Colonic mucosa (tissue), 4 donors: ENCODE measurements at places on chromosomes 13 and 19.

DNA sequence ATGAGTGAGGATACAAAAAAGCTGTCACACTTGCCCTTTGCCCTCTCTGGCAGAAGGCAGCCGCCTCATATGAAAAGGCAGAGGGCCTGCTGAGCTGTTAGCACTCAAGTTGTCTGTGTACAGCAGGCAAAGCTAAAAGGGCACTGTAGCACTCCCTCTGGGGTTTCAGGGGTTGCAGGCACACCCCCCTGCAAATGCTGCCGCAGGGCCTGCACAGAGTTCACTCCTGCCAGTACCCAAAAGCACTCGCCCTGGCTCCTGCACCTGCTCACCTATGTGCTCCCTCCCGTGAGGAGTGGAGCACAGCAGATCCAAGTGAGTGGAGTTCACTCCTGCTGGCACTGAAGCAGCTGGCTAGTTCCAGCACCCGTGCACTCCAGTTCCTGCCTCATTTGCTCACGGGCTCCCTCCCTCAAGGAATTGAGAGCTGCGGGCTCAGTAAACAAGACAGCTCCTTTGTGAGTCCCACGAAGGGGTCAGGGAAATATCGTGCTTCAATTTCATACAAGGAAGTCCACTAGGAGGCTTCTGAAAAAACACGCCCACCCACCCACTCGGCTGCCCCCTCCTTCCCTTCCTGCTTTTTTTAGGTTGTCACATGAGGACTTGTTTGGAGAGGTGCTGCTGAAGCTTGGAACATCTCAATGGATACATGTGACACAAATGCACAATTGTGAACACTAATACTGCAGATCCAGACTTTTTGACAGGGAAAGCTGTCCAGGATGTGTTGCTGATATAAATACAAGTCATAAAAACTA, 9.9 kb upstream of the RCBTB2 start:
- no peak overlapping the region for H3K4me3 ChIP-seq
- no peaks in the 10 kb centered on the region for H3K27me3 ChIP-seq
- H3K36me3 ChIP-seq: no peaks in the 10 kb centered on the region
- H3K4me1 ChIP-seq: peaks cover 2% of the 10 kb centered on the region

GRCh38 chr19:35458192-35458591, 10.1 kb downstream of the FFAR2 start:
- H3K27ac ChIP-seq: no peak overlapping the region
- no peaks in the 10 kb centered on the region for H3K27me3 ChIP-seq
- H3K4me1 ChIP-seq: no peaks in the 10 kb centered on the region
- no peak for DNase-seq
- no peaks in the 10 kb centered on the region for H3K36me3 ChIP-seq
- H3K4me3 ChIP-seq: no peak overlapping the region

- H3K27ac ChIP-seq: peak overlapping the region; percentile 37
- DNase-seq: no peak
- no peak overlapping the region for H3K4me3 ChIP-seq
- no peaks in the 10 kb centered on the region for H3K27me3 ChIP-seq
- H3K36me3 ChIP-seq: no peaks in the 10 kb centered on the region
- peaks cover 4% of the 10 kb centered on the region for H3K4me1 ChIP-seq
Measured at GRCh38 chr19:18301718-18302111, 20.3 kb upstream of the JUND start.

- H3K4me1 ChIP-seq: no peaks in the 10 kb centered on the region
- no peak for DNase-seq
- no peaks in the 10 kb centered on the region for H3K27me3 ChIP-seq
Measured at GRCh38 chr13:35191883-35192282, 249.8 kb downstream of the NBEA start.

DNA sequence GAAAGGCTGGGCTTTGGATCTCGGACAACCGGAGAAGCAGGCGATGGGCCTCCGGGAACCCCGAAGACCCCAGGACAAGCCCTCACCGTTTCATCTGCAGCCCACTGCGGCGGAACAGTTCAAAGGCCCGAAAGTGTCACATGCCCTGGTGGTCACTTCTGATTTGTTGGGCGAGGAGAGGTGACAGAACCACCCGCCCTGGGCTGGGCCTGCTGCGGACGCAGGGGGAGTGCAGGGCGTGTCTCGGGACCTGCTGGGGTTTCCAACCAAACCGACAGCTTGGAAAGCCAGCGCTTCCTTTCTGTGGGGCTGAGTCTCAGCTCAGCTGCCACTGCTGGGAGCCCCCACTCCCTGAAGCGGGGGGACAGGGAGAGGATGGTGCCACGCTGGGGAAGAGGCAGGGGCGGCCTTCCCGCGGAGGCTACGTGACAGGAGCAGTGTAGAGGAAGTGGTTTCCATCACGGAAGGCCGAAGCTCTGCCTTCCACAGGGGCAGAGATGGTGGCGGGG, 22.8 kb upstream of the ZBTB7A start:
- H3K4me1 ChIP-seq: peaks cover 17% of the 10 kb centered on the region
- no peaks in the 10 kb centered on the region for H3K27me3 ChIP-seq
- H3K4me3 ChIP-seq: no peak overlapping the region
- no peaks in the 10 kb centered on the region for H3K36me3 ChIP-seq
- peak overlapping the region; percentile 25 for H3K27ac ChIP-seq

DNA sequence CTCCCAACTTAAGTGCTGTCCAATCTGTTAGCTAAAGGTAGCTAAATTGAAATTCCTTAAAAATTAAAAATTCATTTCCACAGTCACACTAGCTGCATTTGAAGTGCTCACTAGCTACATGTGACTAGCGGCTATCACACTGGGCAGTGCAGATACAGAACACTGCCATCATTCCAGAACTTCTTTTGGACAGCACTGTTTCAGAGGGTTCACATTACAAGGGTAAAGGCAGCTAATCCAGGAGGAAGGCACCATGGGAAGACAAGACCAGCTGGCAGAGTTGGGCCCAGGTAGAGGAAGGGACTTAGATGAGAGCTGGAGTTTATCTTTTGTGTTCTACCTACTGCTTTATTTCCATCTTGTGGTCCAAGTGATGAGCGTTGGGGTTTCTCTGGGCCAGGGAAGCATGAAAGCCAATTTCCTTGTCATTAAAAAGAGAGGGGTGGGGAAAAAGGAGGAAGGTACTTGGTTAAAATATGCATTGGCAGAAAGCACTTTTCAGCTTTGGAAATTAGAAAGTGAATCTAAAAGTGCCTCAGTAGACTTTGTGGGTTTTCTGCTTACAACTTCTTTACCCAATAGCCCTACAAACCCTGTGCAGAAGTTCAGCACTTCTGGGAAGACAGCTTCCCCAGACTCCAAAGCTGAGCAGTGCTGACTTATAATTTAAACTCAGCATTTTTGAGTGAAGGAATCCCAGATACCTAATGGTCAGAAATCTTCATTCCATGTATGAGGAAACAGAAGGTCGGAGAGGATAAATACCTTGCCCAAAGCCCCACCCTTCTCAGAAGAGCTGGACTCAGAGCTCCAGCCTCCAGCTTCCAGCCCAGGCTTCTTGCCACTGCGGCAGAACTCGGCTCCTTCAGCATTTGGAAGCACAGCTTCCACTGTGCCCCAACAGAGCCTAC, 49.5 kb downstream of the ATP7B start:
- H3K4me1 ChIP-seq: peaks cover 15% of the 10 kb centered on the region
- DNase-seq: no peak
- H3K27me3 ChIP-seq: no peaks in the 10 kb centered on the region
- no peaks in the 10 kb centered on the region for H3K36me3 ChIP-seq

GRCh38 chr13:23212671-23213070, 31.9 kb downstream of the SGCG start:
- DNase-seq: no peak
- no peak overlapping the region for H3K4me3 ChIP-seq
- no peaks in the 10 kb centered on the region for H3K36me3 ChIP-seq
- no peaks in the 10 kb centered on the region for H3K4me1 ChIP-seq
- H3K27ac ChIP-seq: no peak overlapping the region

- no peaks in the 10 kb centered on the region for H3K4me1 ChIP-seq
- no peaks in the 10 kb centered on the region for H3K27me3 ChIP-seq
- H3K27ac ChIP-seq: no peak overlapping the region
- no peaks in the 10 kb centered on the region for H3K36me3 ChIP-seq
- no peak overlapping the region for H3K4me3 ChIP-seq
- DNase-seq: no peak
Measured at GRCh38 chr19:39424934-39425333, 10.8 kb downstream of the RPS16 start.

GRCh38 chr19:46015687-46016425, 7.0 kb downstream of the PGLYRP1 start:
- no peaks in the 10 kb centered on the region for H3K36me3 ChIP-seq
- peaks cover 10% of the 10 kb centered on the region for H3K27me3 ChIP-seq
- no peak for DNase-seq
- peak overlapping the region; percentile 57 for H3K4me3 ChIP-seq
